Stimulated activated CD4-positive, alpha-beta T cell treated with anti-CD3 and anti-CD28 coated beads, Interleukin-15, amount 100 ng/mL, for 1 hour (primary cell): ENCODE measurements at places on chromosomes 4 and X.

GRCh38 chr4:36399762-36400353 lies 118.4 kb downstream of the DTHD1 start:
- no peak for DNase-seq

- no peak for DNase-seq
Observed at GRCh38 chr4:119825696-119826095, 197.1 kb upstream of the PDE5A start.

GRCh38 chrX:154420402-154420756 lies 8.1 kb upstream of the ATP6AP1 start:
- no peak for DNase-seq

GRCh38 chr4:13653766-13654161 lies 26.2 kb upstream of the BOD1L1 start:
- DNase-seq: no peak

DNA sequence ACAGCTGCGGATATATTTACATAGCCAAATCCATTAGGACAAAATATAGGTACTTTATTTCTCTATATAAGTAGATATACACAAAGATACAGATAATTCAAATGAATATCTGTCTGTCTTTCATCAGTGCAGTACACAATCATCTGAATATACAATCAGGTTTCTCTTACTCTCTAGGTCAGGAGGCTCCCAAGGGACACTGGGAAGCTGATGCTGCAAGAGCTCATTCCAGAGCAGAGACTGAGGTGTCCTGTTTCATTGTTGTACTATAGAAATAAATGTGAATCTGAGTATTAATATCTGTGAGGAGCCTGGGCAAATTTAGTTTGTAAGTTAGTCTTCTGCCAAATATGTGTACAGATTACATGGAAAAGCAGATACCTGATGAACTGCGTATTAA lies 4.2 kb downstream of the TLL1 start:
- DNase-seq: no peak

DNA sequence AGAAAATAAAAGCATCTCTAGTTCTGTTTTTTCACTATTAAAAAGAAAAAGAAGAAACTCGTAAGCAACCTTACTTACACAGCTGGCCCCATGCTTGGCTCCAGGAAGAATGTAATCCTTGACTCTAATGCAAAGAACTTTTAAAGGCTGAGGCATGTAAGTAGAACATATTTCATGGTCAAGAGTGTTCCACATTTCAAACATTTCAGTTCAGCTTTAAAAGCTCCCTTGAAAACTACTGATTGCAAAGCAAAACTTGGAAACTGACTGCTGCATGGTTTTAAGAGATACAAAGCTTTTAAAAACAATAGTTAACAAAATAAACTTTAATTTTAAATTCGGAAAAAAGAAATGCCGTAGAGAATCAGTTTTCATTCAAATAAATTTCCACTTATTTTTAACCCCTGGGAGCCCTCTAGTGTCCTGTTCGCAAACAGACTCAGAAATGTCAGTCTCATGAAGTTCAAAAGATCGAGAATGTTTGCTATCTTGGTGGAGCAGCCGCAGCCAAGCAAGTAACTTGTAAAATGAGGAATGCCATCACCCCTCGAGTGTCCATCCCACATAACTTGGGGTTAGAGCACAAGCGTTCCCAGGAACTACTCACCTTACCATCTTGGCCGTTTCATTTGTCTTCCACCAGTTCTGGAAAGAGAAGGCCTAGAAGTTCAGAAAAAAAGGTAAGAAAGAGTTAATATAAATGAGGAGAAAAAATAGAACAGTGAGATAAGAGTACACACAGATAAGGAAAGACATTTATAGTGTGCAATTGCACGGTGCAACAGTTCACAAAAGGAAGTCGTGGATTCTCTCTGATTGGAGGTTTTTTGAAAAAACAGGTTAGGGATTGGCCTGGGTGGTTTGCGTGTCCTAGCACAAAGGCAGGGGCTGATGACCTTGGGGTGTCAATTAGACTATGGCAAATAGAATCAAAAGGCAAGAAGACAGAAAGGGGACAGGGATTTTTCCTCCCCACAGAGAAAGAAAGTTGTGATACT lies at the start of gene GASK1B:
Gene GASK1B (minus strand): TSS at position 765 of the 998 bp plus-strand sequence. CDS start 1,650 bp downstream, outside the sequence.
- DNase-seq: no peak

DNA sequence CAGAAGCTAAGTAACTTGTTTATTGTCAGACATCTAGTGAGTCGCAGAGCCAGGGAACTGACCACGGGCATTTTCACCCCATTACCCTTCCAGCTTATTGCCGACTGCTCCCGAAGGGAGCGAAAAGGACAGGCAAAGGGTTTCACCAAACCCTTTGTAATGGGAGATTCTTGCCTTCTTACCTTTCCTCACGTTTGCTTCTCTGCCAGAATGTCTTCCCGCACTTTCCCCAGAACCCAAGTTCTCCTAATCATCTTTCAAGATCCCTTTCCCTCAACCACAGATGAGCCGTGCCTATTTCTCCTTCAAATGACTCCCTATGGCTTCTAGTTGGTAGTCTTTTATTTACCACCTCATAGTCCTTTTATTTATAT lies 520 bp upstream of the SRP72 start:
- DNase-seq: no peak

DNA sequence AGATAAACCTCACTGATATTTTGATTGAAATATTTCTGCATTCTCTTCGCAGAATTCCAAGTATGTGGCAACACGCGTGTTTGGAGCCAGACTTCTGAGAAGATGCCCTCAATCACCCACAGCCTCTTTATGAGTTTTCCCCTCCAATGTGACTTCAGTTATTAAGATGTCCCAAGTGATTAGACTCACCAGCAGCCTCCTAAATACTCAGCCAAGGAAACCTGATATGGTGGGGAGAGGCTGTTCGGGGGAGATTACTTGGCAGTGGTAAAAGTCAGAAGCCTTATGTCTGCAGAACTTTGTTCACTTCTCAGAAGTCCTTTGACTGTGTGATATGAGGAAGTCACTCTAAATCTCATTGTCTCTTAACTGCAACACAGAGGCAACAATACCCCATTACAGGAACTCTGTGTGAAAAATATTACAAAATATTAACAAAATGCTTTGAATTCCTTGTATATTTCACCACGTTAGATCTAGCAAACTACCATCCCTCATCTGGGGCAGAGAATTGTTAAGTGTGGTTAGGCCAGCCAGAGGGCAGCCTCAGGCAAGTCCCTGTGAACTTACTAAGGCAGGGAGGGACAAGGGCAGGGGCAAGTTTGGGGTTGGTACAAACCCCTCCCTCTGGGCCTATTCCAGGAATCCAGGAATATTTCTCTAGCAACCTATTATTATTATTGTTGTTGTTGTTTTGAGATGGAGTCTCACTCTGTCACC lies 151.4 kb upstream of the USP9X start:
- no peak for DNase-seq
